Activated CD4-positive, alpha-beta T cell treated with anti-CD3 and anti-CD28 coated beads for 48 hours (primary cell): ENCODE measurements at places on chromosomes 6 and 20.

- DNase-seq: no peak
These were observed 451.5 kb upstream of the CITED2 start for GRCh38 chr6:139825935-139826374.

- DNase-seq: no peak
These were observed 210.5 kb downstream of the FARS2 start for GRCh38 chr6:5471637-5472398.

DNA sequence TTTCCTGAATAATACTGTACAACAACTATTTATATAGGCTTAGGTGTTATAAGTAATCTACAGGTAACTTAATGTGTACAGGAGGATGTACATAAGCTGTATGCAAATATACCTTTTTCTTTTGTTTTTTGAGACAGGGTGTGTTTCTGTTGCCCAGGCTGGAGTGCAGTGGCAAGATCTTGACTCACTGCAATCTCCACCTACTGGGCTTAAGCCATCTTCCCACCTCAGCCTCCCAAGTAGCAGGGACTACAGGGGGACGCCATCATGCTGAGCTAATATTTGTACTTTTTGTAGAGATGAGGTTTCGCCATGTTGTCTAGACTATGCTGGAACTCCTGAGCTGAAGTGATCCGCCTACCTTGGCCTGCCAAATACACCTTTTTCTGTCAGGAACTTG lies 191.7 kb upstream of the ZNF217 start:
- DNase-seq: no peak

DNA sequence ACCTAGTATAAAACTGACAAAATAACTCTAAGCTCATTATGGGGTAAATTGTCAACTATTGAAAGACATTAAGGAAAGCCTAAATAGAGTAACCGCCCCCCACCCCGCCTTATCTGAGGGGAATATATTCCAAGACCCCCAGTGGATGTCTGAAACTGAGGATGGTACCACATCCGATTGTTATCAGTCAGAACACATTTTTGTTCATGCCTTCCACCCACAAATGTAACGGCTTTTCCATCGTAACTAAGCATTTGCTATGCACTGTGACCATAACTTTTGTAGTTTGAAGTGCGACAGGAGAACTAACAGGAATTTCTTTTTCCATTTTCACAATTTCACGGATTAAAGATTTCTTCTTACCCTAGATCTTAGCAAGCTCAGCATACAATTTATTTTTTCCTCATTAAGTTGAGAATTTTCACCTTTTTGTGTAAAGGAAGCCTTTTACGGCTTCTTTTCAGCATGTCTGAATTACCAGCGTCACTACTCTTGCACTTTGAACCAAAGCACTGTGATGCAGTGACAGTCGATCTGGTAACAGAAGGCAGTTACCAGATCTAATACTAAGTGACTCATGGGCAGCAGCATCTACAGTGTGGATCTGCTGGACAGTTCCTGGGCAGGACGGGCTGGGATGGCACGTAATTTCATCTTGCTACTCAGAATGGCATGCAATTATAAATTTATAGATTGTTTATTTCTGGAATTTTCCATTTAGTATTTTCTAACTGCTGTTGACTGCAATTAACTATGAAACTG lies 11.8 kb downstream of the CFAP61 start:
- no peak for DNase-seq

DNA sequence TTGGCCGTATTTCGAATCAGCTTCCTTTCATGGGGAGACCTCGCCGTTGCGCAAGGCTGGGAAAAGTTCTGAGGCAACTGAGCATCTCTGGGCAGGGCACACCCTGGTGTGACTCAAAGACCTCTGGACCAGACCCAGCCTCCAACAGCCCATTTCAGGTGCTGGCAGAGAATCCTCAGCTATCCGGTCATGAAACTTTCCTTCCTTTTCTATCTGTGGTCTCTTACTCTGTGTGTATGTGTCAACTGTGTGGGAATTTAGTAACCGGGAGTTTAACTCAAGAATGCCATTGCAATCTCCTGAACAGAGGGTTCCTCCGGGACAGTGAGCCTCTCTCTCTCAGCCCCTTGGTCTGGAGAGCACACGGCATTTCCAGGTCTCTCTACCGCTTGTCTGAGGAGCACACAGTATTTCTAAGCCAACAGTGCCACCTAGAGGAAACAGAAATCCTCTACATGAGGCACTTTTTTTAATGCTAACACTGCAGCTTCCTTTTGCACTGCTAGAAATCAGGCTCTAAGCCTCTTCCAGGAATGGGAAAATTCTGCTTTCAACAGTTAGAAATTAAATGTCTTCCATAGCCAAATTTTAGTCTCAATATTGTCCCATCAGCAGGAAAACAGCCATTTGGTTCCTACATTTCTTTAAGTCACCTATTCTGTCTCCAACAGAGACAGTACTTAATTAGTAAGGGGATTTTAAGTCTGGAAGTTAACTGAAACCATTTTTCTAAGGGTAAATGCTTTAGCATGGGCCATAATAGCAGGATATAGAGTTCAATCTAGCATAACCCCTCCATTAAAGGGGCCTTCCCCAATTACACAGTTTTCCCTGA lies 32.7 kb downstream of the PLN start:
- no peak for DNase-seq

- DNase-seq: no peak
These were observed 23.9 kb upstream of the APMAP start for GRCh38 chr20:25016471-25016870.

GRCh38 chr6:71887006-71887743 lies 825 bp downstream of the RIMS1 start:
- DNase-seq: no peak

DNA sequence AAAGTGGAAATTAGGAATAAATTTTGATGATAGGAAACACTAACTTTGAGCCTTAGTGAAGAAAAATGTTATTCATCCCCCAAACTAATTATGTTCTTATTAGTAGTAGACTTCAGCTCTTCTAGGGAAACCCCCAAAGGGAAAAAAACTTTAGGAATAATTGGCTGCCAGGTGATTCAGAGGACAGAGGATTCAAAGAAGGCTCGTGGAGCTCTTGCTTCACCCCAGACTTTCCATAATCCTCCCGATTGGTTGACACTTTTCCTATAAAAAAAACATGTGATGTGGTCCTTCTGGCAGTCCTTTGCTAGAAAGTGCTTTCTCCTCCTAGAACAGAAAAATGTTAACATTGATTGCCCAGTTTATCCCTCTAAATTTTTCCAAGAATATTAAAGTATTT lies 5.6 kb upstream of the CCDC170 start:
- DNase-seq: no peak

- no peak for DNase-seq
These were observed 112.1 kb downstream of the DLL1 start for GRCh38 chr6:170178561-170179477.

DNA sequence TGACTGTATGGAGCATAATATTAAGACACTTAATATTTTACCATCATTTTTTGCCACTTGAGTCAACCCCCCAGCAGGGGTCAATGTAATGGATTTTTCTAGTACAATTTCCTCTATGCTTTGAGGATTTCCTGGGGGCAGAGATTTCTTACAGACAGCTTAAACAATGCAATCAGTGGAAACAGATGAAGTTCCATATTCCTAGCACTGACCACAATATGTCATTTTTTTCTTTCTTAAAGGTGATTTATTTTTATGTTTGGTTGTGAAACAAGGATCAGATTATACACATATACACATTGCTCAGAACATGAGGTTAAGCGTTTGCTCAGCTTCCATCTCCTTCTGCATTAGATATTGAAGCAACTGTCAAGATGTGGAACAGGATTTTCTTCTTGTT lies 82.0 kb upstream of the ID4 start:
- no peak for DNase-seq

DNA sequence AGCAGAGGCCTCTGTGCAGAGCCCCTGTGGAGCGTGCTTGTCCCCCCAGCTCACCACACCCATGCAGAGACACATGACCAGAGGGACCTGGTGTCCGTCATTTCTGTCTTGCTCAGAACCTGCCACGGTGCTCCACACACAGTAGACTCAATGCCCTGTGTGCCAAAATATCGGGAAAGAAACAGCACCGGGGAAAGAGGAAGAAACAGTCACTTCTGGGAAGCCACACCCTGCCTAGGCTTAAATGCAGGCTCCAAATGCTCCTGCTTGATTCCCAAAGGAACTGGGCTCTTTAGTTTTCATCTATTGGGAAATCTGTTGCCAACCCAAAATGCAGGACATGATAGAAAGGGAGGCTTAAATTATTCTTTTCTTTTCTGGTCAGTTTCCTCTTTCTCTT lies 503.9 kb downstream of the CD83 start:
- DNase-seq: no peak

GRCh38 chr6:92790381-92790780 lies 629.0 kb downstream of the EPHA7 start:
- no peak for DNase-seq

GRCh38 chr20:42714298-42715141 lies 475.2 kb downstream of the PTPRT start:
- no peak for DNase-seq
